GF-D8 (cell line): ENCODE measurements at places on chromosomes 5 and 9.

DNA sequence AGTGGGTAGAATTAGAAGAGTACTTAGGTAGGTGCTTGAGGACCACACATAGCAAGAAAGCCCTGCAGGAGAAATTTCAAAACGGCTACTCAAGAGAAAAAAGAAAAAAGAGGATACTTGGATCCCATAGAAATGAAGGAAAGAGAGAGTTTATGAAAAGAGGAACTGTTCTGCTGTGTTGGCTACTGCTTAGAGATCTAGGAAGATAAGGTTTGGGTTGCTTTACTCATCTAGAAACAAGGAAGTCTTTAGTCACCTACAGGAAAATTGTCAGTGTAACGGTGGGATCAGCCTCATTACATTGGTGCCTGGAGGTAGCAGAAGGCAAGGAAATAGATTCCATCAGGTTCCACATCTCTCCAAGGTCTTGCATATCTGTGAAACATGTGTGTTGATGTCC is 14.8 kb upstream of the C5orf46 start:
- DNase-seq = peak; percentile 66

DNA sequence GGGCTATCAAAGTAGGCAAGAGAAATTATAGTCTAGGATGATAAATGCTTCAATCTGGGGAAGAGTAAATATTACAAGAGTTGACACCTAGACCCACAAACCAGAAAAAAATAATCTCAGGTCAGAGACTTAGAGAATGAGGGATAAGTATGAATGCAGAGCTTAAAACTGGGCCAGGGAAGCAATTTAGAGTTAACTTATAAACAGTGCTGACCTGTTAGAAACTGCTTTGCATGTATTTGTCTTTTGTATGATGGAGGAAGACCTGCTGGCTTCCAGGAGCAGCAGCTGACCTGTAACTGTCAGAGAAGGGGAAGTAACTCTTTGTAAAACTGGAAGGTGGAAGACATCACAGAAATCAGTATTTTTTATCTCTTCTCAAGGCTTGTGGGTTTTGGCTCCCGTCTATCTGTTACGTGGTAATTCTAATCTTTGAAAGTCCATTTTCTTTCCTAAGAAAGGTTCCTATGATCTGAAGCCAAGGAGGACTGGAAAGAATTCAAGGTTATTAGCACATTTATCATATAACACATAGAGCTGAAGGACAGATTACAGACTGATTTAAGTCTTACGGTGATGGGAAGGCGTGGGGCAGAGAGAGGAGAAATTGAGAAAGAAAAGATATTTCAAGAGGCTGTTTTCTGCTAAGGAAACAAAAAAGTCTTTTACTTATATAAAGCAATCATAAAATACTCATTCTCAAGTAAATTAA is 114.7 kb upstream of the ADAMTS19 start:
- no peak for DNase-seq

DNA sequence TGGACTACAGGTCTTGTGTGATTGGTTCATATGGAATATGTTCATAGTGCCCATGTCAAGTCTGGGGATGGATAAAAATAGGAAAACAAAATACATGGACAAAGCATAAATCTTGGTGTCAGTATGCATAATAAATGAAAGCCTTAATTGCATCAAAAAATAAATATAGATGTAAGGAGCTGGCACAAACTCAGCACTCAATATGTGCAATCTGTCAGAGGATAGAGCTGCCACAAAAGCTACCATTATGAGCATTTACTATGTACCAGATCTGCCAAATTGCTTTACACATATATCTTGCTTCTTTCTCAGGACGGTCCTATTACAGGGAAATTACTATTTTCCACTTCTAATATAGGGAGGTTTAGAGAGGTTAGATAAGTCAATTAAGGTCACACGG is 18.2 kb upstream of the TMED7 start:
- DNase-seq = no peak

DNA sequence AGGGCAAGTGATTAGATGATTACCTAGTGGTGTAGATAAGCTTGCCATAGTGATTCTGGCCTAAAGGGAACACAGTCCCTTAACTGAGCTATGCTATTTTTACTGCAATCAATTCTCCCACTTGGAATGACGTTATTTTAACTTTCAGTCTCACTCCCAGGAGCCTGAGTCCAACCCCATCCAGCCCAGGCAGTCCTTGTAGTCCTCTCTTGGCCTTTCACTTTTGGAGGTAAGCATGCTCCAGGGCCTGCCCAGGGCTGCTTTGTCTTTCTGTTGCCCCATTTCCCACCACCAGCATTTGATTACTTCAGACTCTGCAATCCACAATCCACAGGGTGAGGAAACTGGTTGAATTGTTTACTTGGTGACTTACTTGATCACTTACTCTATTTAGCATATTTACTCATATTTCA is 233.0 kb downstream of the CD180 start:
- no peak for DNase-seq

DNA sequence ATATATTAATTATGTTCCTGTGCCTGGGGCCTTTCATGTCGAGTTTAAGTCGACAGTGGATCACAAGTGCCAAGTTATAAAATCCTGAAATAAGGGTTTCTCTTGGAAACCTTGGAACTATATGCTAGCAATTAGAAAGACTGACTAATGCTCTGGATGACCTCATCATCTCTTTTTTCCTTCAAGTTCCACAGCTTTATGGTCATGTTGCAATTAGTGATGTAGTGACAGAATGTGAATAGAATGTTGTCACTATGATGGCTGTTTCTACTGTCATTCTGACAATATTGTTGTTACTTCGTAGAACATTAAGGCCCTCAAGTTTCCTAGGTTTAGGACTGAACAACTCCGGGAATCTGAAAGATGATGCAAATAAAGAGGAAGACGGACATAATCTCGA is 368.0 kb upstream of the SEMA6A start:
- no peak for DNase-seq

- peak; percentile 78 for DNase-seq
Measured at GRCh38 chr9:77649109-77649812, 1.1 kb upstream of the GNA14 start.

DNA sequence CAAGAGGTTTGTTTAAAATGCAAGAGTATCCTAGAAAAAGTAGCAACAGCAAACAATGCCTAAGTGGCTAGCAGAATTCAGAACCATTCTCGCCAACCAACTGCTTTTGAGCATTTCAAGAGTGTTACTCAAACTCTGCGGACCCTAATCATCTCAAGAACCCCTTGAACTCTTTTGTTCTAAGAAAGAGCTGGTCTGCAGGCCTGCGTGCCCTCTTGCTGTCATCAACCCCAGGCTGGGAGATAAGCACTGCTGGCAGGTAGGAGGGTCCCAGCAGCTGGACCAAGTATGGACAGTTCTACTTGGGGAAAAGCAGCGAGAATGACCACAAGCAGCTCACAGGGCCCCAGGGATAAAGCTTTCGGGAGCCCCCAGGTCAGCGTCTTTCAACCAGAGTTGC is 38.3 kb downstream of the MYO10 start:
- DNase-seq = no peak

GRCh38 chr5:175254155-175254554 is 189.8 kb downstream of the DRD1 start:
- DNase-seq = no peak

- no peak for DNase-seq
Measured at GRCh38 chr9:96133321-96134021, 168.5 kb downstream of the HSD17B3 start.

- no peak for DNase-seq
Measured at GRCh38 chr9:107548298-107549142, 59.0 kb upstream of the KLF4 start.

DNA sequence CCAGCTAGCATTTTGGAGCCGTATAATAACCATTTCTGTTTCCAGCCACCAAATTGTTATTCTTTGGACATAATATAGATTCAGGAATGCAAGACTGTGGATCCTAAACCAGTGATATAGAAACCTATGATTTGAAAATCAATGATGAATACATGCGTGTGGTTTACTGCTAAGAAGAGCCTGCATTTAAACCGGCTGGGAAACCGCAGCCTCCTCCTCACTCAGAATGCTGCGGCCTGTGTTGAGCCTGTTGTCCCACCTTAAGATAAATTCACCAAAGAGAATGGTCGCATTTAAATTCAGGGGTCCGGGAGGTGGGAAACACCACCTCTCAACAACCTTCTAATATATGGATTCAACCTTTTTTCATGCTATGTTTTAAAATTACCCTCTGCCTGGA is 148.0 kb downstream of the MEF2C start:
- DNase-seq = no peak

DNA sequence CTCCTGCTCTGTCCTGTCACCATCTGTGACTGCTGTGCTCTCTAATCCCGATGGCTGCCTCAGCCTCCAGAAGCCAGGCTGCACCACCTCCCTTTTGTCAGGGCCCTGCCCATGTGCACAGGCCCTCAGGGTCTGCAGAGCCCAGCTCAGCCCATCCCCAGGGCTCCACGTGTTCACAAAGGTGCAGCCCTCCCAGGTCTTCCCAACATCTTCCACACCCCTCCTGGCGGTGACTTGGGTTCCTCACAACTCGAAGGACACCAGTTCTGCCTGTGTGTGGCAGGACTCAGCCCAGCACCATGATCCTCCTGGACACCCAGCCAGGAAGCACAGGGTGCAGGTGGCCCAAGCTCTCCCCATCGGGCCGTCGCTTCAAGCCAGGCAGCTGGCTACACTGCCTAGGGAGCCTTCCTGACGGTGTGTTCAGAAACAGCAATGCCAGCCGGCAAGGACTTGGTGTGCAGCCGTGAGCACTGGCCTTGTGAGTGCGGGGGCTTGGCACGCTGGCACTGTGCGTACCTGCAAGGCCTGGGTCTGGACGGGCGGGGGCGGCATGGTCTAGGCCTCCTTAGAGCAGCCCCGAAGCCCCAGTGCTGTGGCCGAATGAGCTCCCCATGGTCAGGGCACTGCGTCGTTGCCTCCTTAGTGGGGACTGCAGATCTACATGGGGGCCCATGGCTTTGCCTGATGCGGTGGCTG is 96.1 kb downstream of the MRPL36 start:
- no peak for DNase-seq

DNA sequence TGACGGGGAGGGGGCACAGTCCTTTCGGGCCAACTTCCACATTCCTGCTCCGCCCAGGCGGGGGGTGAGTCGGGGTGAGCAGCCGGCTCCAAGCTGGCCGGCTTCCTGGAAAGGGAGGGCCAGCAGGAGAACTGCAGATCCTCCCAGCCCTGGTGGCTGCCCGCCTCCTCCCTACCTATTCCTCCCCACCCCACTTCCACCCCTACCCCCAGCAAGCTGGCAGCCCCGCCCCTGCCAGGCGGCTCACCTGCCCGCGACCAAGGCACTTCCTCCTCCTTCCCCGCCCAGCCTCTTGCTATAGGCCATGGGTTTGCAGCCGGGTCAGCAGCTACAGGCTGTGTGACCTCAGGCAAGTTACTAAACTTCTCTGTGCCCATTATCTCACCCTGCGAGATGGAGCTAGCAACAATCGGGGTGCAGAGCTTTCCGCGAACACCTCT is 5.6 kb upstream of the IRF1 start:
- peak; percentile 49 for DNase-seq

DNA sequence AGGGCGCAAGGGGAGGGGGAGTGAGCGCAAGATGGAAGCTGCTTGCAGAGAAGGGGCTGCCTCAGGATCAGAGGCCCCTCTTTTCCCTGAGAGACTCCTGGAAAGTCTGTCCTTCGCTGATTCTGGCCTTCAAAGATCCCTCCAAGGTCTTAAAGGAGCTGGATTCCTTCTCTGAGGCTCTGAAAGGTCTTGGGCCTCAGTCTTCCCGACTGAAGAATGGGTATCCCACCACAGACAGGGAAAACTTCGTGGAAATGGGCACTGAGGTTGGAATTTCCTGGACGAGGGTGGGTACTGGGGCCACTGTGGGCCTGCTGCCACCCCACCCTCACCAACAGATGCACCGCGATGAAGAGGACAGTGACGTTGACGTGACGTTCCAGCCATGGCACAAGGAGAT is 3.1 kb downstream of the PTRH1 start:
- DNase-seq = no peak

- DNase-seq = no peak
Measured at GRCh38 chr5:79853676-79854418, 137.2 kb downstream of the MTX3 start.

DNA sequence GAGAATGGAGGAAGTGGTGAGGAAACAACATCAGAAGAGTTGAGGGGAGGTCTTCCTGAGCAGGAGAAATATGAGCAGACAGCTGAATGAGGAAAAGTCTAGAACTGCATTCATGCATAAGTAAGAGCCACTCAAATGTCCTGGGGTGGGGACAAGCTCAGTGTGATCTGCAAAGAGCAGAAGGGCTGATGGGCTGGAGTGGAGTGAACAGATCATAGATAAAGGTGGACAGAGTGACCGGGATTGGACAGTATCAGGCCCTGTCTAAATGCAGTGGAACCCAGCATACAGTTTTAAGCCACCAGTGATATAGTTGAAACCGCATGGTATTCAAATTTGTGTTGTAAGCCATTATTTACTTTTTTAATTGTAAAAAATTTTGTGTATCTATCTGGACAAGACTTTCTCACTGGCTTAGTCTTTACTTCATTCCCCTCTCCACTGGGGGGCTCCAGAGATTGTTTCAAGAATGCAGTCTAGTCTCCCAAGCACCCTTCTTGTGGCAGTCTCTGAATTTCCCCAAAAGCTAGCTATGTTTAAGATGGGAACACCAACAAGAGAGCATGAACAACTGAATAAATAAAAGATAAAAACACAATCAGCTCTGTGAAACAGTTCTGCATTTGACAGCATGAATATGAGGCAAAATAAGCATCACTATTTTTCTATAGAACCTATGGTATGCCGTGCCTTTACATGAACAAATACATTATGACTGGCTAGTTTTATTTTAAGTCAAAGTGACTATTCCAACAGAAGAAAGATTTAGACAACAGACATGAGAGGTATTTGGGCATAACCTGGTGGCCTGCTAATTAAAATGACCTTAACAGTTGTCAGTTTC is 10.7 kb upstream of the STK32A start:
- no peak for DNase-seq

DNA sequence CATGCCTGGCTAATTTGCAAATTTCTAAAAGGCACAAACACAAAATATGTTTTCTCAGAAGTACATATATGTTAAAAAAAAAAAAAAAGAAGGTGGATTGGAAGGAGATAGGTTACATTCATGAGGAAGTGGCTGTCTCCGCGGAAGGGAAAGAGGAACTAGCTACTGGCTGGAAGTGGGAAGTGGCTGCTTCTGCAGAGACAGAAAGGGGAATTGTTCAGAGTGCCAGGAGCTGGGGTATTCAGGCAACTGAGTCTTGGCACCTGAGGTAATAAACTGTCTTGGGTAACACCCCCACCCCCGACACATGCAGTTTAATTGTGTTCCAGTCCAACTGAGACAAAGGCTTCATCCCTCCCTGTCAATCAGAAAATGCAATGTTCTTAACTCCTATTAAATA is 45.6 kb downstream of the S1PR3 start:
- DNase-seq = peak; percentile 43

DNA sequence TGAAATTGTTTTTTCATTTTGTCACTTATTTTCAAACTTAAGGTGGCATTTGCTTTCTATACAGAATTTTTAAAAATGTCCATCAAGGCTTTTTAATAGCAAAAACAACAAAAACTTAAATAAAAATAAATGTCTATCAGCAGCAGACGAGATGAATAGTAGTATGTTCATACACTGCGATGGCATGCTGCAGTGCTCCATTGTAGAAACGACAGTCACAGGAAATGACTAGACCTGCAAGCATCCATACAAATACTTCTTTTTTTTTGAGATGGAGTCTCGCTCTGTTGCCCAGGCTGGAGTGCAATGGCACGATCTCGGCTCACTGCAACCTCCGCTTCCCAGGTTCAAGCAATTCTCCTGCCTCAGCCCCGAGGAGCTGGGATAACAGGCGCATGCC is 41.4 kb downstream of the COL23A1 start:
- no peak for DNase-seq
